ENCODE measurements at places on chromosomes 3 and 15. TPM values are rescaled to one million over a fixed set of nuclear protein-coding genes. Genes with fewer than 3 reads are reported as not detected.

The NMNAT3 gene
- 13.8 TPM for polyA plus RNA-seq

The CPEB1 gene
- polyA plus RNA-seq = 1.6 TPM

GRCh38 chr3:172201870-172202236 lies 162.5 kb downstream of the FNDC3B start:
- no peak for DNase-seq

DNA sequence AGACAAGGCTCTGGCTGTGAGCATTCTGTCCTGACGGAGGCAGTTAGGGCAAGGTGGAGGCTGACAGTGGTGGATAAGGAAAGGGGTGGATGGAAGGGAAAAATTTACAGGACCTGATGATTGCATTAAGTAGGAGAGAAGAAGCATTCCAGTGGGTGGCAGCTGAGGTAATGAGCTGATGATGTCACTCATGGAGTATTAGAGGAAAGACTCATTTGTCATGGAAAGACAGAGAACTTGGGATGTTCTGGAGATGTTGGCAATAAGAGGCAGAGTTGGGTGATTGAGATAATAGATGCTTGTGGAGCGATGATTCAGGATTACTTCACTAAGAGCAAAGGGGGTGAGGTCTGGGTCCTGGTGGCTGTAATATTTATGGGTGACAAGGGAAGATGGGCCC lies 63.6 kb upstream of the SCN5A start:
- no peak for DNase-seq
